ENCODE measurements at places on chromosomes 13 and 19.

DNA sequence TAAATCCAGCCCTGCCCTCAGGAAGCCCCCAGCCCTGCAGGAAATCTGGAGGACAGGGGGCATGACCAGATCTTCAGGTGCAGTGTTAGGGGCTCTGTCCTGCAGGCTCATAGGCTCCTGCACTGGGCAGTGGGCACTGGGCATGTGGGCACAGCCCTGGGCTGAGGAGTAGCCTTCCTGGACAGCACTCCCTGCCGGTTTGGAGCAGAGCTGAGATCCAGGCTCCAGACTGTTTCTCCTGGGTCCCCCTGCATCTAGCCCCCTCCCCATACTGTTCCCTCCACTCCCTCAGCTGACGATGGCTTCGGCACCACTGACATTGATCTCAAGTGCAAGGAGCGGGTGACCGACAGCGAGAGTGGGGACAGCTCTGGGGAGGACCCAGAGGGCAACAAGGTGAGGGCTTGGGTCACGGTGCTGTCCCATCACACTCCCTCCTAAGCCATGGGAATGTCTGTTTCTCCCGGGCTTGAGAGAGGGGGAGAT is 12.3 kb upstream of the PRR19 start:
- DNase-seq, result no peak

DNA sequence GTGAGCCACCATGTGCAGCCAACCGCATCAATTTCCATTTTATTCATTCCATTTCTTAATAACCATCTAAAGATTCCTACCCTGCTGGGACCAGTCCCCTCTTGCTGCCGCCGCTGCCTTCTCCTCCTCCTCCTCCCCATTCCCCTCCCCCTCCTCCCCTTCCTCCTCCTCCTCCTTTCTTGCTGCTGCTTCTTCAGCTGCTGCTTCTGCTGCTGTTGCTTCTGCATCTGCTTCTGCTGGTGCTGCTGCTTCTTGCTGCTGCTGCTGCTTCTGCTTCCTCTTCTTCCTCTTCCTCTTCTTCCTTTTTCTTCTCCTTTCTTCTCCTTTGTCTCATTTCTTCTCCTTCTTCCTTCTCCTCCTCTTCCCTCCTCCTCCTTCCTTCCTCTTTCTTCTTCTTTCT is 20.0 kb upstream of the SPRYD7 start:
- DNase-seq, result no peak

GRCh38 chr13:99812625-99813024 is 158.9 kb downstream of the ZIC5 start:
- DNase-seq, result no peak

DNA sequence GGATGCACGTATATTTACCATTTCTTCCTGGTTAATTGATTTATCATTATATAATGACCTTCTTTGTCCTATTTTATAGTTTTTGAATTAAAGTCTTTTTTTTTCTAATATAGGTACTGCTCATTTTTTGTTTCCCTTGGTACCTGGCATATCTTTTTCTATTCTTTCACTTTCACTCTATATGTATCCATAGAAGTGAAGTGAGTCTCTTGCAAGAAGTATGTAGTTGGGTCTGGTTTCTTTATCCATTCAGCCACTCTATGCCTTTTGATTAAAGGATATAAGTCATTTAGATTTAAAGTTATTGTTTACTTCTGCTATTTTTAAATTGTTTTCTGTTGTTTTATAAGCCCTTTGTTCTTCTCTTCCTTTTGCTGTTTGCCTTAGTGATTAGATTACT is 194.3 kb upstream of the SLITRK6 start:
- no peak for DNase-seq

- DNase-seq, result no peak
Measured at GRCh38 chr13:101098873-101099272, 317.4 kb downstream of the NALCN start.

GRCh38 chr19:48928164-48929025 is 5.1 kb upstream of the DHDH start:
- no peak for DNase-seq

DNA sequence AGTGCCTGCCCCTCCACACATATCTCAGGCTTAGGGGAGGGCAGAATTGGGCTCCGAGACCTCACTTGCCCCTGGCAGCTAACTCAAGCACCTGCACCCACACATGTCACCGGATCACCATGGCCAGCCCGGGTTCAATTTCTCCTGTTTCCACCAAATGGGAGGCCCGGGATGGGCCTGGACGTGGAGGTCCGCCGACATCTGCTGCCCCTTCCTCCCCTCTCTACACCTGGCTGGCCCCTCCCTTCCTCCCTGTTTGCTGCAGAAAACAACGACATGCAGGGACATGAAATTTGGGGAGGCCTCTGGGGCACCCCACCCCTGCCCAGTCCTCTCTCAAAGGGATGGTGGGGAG is 1.3 kb downstream of the PRKD2 start:
- no peak for DNase-seq

GRCh38 chr13:83536941-83537340 is 345.3 kb downstream of the SLITRK1 start:
- no peak for DNase-seq

DNA sequence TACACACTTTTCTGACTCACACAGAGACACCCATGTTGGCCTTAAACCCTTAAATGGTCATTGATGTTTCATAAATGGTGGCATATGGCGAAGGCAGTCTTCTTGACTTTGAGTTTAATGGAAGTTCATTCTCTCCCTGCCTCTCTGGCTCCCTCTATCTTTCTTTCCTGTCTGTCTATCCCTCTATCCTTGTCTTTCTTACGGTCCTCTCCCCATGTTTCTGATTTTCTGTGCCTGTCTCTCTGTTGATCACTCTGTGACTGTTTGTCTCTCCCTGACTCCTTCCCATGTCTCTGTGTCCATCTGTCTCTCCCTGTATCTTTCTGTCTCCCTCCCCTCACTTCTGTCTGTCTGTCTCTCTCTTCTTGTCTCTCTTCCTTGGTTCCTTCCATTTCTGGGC is 43.2 kb upstream of the SHKBP1 start:
- DNase-seq, result no peak

DNA sequence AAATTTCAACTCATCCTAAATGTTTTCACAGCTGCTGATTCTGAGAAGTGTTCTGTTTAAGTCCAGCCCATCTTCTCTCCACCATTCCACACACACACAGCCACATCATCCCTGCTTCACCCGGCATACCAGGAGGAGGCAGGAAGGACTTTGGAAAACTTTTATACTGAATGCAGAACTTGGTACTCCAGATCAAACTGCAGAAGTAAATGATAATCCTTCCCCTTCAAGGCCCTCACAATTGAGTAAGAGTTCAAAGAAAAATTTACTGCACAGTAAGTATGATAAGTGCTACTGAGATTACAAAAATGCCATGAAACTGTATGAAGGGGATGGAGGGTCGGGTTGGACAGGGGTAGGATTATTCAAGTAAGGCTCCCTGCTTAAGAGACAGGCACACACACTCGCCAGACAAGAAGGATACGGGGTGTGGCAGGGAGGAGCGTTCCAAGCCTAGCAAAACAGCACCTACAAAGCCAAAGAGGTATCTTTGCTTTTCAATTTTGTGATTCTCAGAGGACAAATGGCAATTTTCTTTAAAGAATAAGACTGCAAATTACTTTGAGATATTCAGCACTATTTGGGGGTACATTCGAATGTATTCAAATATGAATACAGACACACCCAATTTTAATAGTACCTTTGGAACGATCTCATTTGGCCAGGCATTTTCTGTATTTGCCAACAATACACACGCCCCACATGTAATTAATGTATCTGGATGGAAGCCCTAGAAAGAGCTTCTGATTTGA is 2.5 kb downstream of the USP12 start:
- DNase-seq, result no peak

- no peak for DNase-seq
Measured at GRCh38 chr13:32707471-32707870, 121.2 kb downstream of the PDS5B start.

DNA sequence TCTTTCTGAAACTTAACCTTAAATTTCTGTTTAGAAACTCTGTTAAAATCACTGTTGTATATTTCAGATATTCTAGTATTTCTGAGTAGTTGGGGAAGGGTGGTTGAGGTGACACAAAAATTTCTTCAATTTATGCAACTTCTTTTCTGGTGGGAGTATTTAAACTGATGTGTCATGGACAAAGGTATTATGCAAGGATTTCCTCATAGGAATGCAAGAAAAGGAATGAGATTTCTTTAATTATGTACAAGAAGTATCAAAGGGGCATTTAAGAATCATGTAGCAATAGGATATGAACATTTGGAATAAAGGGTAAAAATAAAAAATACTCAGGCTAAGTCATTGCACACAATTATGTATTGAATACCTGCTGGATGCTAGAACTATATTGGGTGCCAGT is 575.8 kb upstream of the KLF12 start:
- DNase-seq, result no peak

GRCh38 chr19:46351241-46352041 is 4.6 kb downstream of the PPP5C start:
- no peak for DNase-seq

GRCh38 chr19:48862827-48863226 is 5.6 kb downstream of the PLEKHA4 start:
- no peak for DNase-seq

- peak; percentile 62 for DNase-seq
Measured at GRCh38 chr19:49916839-49917733, 11.9 kb upstream of the ATF5 start.

GRCh38 chr13:41312176-41312500 is 1.1 kb downstream of the NAA16 start:
- no peak for DNase-seq

GRCh38 chr19:9700229-9700981 is 25.5 kb upstream of the ZNF562 start:
- DNase-seq, result peak; percentile 15

DNA sequence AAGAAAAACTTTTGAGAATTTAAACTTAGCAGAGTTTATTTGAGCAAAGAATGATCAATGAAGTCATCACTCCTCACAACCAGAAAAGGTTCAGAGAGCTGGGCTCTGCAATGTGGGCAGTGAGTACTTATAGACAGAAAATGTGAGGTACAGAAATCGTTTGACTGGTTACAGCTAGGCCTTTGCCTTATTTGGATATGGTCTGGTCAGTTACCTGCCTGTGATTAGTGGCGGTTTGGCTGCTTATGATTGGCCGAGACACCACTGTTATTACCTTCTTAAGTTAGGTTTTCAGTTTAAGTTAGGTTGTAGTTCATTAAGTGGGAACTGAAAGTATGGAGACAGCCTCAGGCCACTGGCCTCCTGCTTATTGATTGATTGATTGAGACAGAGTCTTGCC is 66.3 kb downstream of the DNAJC3 start:
- DNase-seq, result no peak

- DNase-seq, result no peak
Measured at GRCh38 chr13:32726374-32727037, 140.3 kb downstream of the PDS5B start.

GRCh38 chr13:86710896-86711295 is 911.7 kb upstream of the SLITRK6 start:
- no peak for DNase-seq

DNA sequence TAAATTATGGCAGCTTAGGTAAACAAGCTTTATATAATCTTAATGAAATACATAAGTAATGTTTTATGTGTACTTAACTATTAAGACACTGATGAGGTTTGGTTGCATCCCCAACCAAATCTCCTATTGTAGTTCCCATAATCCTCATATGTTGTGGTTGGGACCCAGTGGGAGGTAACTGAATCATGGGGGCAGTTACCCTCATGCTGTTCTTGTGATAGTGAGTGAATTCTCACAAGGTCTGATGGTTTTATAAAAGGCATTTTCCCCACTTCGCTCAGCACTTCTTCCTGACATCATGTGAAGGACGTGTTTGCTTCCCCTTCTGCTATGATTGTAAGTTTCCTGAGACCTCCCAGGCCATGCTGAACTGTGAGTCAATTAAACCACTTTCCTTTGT is 212.7 kb downstream of the DIAPH3 start:
- no peak for DNase-seq

- DNase-seq, result no peak
Measured at GRCh38 chr19:10871711-10872545, 575 bp downstream of the CARM1 start.

DNA sequence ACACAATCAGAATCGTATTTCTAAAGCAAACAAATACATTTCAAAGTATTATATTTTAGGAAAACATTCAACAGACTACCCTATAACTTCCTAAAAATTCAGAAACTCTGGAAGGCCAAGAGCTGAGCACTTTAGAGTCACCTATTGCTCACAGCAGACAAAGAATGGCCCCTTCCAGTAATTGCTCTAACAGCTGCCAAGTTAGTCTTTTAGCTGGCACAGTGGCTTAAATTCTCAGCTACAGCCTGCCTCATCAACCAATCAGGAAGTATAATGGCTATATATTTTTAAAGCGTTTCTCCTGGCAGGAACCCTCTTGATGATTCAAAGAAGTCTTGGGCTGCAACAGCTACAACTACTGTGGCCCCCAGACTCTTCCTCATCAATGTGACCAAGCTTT is 14.9 kb upstream of the SLITRK5 start:
- DNase-seq, result no peak

GRCh38 chr13:30396434-30397075 is 25.7 kb upstream of the UBE2L5 start:
- peak; percentile 38 for DNase-seq

DNA sequence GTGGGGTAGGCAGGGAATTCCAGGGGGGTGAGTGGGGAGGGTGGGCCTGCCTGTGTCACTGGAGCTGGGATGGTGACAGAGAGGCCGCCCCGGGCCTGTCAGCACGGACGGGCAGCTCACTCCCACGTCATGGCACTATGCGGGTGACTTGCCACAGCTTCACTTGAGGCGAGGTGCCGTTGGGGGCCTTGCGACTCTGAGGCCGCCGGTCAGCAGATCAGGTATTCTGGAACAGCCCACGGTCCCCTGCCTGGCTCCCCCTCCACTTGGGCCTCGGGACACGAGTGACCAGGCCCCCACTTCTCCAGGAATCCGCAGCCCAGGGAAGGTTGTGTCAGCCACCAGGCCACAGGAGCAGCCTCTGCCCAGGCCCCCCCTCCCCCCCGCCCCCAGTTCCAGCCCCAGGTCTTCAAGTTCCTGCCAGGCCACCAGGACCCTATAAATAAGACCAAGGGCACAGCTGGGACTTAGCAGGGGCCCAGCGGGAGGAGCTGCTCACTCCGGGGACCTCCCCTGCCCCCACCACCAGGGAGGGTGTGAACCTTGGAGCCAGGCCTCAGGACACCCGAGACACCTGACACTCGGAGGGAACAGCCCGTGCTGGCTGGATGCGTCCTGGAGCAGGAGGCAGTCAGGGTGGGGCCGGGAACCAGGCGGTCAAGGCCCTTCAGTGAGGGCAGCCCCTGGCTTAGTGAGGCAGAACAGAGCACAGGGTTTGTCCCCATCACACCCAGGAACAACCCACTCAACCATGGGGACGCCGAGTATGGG is 2.7 kb upstream of the MIDN start:
- DNase-seq, result no peak
